Effector CD4-positive, alpha-beta T cell (primary cell): ENCODE measurements at places on chromosomes 4 and X.

DNA sequence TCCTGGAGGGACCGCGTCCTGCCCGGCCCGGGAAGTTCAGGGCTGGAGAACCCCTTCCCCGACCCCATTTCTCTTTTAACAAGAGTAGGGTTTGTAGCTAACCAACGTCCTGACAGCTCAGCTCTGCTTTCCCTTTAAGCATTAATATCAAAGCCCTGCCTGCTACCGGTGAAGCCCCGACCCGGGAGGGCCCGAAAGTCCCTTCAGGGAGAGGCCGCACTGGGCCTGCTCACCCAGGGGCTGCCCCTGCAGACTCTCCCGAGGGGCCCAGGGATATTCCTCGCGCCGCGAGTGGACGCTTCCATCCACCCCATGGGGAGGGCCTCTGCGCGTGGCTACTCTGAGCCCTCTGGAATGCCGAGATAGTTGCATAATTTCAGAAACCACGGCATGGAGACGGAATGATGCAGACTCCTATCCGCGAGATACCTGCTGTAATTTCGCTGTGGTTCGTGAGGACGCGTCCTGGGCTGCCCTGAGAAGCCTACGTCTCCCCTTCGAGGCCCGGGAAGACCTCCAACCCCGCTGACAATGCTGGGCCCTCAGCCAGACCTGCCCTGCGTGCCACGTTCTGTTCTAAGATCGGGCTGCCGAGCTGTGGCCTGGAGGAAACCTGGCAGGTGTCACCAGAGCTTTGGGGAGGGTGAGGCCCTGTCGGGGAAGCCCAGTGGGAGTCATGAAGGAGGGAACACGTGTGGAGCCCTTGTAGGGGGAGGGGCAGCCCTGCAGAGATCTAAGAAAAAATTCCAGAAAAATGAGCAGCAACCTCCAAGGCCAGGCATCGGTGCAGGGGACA, 999 bp upstream of the CTBP1 start:
- DNase-seq: peak; percentile 41

- DNase-seq: peak; percentile 76
These were observed at the start of gene JAKMIP1 for GRCh38 chr4:6200011-6200921. Gene JAKMIP1, minus strand, starts transcription at chr4:6200549. Its CDS starts 87,699 bp downstream, at chr4:6112850.

DNA sequence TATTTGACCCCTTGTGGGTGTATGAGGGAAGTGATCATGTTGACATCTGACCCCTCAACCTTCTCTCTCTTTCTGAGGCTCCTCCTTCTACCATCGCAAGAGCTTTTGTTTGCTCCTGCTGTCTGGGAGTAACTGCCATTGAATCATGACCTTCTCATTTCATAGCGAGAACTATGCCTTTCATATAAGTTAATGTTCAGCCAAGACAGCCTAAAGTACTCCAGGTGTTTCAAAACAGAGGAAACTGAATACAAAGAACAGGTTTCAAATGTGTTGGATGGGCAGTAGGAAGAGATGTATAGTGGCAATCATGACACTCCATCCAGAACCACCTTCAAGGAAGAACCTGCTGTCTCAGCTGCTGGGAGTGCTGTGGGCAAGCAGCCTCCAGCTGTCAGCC, 403.1 kb downstream of the MID1IP1 start:
- DNase-seq: no peak

DNA sequence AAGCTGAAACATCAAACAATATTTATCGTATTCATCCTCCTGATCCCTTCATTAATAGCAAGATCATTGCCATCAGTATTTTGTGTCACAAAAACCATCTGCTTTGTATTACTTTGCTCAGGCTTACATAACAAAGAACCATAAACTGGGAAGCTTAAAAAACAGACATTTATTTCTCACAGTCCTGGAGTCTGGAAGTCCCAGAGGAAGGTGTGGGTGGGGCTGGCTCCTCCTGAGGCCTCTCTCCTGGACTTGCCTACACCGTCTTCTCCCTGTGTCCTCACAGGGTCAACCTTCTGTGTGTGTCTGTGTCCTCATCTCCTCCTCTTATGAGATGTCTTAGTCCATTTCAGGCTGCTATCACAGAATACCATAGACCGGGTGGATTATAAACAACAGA, 61.3 kb upstream of the MXRA5 start:
- DNase-seq: no peak

GRCh38 chr4:113684534-113685091, 76.9 kb downstream of the CAMK2D start:
- no peak for DNase-seq

DNA sequence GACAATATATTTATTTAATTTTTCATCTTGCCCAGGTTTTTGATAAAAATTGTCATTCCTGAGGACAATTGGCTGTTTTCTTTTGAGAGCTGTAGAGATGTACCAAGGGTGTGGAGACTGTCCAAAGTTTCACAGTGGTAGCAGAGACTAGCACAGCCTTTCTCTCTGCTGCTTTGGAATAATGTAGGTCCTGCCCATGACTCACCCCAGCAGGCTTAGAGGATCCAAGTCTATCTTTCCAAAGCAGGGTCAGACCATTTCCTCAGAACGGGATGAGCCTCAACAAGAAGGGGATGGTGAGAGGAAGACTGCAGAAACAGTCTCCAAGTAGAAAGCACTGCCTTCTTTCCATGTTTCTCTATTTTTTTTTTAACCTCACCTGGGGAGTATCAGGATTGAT, 131.5 kb upstream of the RPL34 start:
- no peak for DNase-seq

DNA sequence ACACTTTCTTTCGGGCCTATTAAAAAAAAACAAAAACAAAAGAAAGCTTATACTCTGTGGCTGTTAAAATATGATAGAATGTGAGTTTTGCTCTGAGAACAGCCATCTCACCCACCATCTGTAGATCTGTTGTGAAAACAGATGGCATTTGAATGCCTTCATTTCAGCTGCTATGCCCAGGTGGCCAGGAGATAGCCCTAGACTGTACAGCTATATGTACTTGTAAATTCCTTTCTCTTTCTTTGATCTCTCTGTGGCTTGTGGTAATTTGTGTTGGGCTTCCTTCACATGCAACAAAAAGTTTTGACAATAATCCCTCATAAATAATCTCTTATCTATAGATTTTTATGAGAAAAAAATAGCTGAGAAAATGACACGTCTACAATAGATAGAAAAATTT, 38.1 kb downstream of the PNPLA4 start:
- no peak for DNase-seq

- DNase-seq: no peak
These were observed 23.2 kb downstream of the CXorf58 start for GRCh38 chrX:23930894-23931604.

DNA sequence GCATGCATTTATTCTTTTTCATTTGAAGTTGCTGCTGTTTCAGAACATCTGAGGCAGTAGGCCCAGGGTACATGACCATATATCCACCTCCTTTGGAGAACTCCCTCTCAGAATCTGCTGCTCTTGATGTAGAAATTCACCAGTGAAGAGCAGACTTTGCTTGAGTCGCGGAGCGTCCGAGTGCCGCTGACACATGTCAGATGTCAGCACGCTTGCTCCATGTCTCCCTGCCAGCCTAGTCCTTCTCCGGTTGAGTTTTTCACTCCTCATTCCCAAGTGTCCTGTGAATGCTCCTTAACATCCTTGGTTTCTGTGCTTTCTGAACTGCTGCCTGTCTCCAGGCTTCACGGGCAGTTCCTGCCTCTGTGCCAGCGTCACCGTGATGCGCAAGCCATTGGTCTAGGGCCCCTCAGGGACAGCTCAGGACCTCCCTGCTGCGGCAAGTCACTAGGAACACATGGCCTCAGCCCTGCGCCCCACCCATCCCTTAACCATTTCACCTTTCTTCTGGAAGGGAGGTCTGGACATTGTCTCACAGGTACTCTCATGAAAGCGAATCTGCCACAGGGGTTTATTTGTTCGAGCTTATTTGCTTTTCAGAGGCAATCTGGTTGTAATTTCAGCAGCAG, 93.1 kb upstream of the RBPJ start:
- no peak for DNase-seq

DNA sequence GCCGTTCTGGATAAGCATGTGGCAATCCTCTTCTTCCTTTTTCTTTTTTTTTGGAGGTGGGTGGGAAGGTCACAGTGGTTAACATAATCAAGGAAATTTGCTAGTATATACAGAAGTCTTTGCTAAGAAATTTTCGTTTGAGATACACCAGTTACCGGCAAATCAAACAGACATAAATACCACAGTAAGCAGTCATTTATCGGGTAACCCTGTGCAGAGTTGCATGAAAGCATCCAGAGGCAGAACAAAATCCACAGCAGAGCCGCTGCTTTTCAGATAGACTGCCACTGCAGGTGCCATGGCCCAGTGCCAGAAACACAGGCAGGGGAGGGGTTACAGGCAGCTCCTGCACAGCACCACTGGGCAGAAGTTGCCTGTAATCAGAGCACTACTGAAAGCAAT, 179.1 kb upstream of the MAB21L2 start:
- DNase-seq: no peak

GRCh38 chrX:52821079-52821760, 10.1 kb downstream of the XAGE5 start:
- DNase-seq: no peak

GRCh38 chr4:137299281-137299680, 233.0 kb downstream of the PCDH18 start:
- no peak for DNase-seq
